ENCODE measurements at places on chromosomes 12 and 14. TPM values are rescaled to one million over a fixed set of nuclear protein-coding genes. Genes with fewer than 3 reads are reported as not detected.
A peak's percentile ranks its signal among the peaks of the same experiment; 100 is the strongest.

- peak; percentile 89 for DNase-seq
Observed at GRCh38 chr14:58104808-58105207, 47.2 kb downstream of the ARMH4 start.

DNA sequence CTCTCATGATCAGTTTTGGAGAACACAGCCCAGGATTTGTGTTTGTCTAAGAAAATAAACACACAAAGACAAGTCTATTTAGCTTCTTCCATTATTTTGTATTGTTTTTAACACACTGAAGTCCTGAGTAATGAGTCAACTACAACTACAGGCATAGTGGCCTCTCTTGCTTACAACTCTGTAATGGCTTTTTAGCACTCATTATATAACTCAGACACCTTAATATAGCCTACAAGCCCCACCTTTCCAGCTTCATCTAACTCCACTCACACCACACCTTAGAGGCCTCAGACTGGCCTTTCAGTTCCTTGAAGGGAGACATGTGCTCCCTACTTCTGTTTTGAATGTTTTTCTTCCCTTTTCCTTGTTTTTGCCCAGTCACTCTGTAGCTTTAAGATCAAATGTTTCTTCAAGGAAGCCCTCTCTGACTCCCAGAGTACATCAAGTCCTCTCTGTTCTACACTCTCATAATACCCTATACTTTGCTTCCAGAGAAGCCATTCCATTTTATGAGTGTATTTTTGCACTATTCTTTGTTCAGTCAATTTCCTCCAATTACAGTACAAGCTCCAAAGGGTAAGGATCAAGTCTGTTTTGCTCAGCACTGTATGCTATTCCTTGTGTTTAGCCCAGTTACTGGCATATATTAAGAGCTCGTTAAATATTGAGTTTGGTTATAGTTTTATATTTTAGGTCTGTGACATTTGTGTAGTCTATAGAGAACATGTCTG lies 233.6 kb upstream of the ARHGAP5 start:
- peak; percentile 33 for DNase-seq

- DNase-seq = no peak
Observed at GRCh38 chr14:104292084-104292970, 153.9 kb downstream of the KIF26A start.

The RNASE1 gene
- total RNA-seq = not detected

The MANSC4 gene
- not detected for total RNA-seq

The NXPH4 gene
- total RNA-seq = 1.9 TPM
